ENCODE measurements at places on chromosomes 5 and 9.
A peak's percentile ranks its signal among the peaks of the same experiment; 100 is the strongest.

GRCh38 chr5:110718311-110718710, 8.2 kb downstream of the TMEM232 start:
- no peak for DNase-seq

GRCh38 chr9:17488662-17489061, 90.2 kb upstream of the SH3GL2 start:
- DNase-seq = no peak

GRCh38 chr5:134798468-134798867, 39.9 kb downstream of the DDX46 start:
- DNase-seq = no peak

- DNase-seq = no peak
Measured at GRCh38 chr5:137833463-137833862, 34.2 kb upstream of the MYOT start.

DNA sequence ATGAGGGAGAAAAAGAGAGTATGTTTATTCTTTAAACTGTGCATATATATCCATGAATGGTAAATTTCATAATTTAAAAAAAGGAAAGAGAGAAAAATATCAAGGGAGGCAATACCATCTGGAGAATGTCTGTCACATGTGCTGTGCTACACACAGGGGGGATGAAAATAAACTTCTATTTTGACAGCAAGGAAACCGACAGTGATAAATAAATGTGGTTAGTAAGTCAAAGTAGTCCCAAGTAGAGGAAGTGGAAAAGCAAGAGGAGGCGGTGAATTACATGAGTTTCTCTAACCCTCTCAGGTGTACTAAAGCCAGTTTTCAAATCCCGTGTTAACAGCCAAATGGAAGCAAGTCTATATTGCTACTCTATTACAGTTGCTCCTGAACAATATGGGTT, 83.3 kb downstream of the ICE1 start:
- no peak for DNase-seq

- no peak for DNase-seq
Measured at GRCh38 chr9:134060546-134060945, 7.3 kb downstream of the BRD3 start.

- DNase-seq = no peak
Measured at GRCh38 chr9:114225561-114226212, 70.3 kb downstream of the COL27A1 start.

- no peak for DNase-seq
Measured at GRCh38 chr9:114397219-114397847, 9.6 kb upstream of the AKNA start.

- no peak for DNase-seq
Measured at GRCh38 chr9:89388084-89388867, 70.0 kb downstream of the SECISBP2 start.

DNA sequence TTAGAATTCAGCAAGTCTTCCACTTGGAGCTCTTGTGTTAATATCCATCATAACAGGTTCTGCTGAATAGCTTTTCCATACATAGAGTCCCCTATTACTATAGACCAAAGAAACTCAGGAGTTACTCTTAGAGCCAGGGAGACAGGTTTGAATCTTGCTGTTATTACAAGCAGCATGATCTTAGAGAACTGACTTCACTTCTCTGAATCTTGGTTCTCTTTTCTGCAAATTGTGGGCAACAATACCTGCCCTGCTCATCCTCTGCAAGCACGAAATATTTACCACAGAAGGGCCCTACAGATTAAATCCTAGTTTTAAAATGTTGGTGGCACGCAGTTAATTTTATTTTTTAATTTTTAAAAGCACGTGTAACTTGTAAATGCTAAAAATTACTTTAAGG, 111.7 kb downstream of the TLR4 start:
- DNase-seq = no peak

DNA sequence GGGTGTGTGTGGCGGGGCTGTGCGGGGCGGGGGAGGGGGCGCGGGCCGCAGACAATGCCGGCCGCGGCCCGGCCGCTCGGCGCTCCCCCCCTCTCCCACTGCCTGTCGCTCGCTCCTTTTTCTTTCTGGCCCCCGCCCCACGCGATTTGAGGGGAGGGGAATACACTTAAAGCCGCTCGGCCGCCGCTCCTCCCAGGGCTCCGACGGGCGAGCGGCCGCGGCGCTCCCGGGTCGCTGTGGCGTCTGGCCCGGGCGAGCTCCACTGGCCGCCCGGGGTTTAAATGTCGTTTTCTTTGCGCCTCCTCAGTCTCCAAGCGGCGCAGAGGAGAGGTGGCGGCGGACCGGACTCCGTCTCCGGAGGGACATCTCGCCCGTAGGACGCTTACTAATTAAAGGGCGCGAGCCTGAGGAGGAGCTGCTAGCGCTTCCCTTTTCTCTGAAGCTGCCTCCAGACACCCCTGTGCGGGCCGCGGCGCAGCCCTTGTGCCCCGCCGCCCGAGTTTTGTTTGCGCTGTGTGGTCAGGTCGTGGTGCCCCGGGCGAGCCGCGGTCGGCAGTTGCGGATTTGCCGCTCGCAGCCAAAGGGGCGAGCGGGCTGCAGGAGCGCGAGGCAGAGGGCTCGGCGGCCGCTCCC, 1.4 kb downstream of the ZSWIM6 start:
- no peak for DNase-seq

DNA sequence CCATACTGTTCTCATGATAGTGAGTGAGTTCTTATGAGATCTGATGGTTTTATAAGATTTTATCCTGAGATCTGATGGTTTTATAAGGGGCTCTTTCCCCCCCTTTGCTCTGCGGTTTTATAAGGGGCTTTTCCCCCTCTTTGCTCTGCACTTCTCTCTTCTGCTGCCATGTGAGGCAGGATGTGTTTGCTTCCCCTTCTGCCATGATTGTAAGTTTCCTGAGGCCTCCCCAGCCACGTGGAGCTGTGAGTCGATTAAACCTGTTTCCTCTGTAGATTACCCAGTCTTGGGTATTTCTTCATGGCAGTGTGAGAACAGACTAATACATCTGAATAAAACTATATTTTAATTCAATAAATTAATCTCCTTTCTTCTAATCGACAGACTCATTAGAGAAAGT, 64.9 kb upstream of the ZSWIM6 start:
- DNase-seq = no peak

DNA sequence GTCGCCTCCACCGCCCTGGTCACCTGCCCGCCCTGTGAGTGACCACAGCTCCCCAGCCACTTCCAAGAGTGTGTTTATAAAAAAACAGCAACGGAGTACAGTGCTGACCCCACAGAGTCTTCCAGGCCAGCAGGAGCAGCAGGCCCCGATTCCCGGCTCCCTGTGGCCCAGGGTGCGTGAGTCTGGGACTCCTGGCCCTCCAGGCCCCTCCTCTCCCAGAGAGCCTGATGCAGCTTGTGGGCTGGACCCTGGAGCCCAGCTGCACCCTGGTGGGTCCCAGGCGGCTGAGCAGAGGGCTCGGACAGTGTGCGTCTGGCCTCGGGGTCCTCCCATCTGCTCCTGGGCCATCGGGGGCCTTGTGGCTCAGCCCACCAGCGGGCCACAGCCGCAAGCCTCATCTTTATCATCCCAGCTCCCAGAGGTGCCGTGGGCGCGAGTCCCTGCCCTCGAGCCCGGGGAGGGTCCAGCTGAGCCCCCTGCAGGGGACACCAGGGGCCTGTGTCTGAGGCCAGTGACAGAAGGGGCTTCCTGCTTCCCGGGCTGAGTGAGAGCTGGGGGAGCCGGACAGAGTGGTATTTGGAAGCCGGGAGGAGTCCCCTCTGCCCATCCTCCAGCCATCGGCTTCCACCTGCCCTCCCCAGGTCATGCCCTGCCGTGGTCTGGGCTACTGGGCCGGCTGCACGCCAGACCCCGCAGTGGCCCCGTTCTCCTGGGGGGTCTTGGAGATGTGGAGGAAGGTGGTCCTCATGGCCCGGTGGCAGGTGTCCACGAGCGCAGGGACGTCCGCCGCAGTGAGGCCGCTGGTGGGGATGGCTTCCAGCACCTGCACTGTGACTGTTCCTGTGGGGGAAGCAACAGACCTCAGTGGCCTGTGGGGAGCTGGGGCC, 10.6 kb downstream of the EGFL7 start:
- DNase-seq = no peak

GRCh38 chr5:142073362-142073988, 35.1 kb upstream of the NDFIP1 start:
- DNase-seq = no peak

DNA sequence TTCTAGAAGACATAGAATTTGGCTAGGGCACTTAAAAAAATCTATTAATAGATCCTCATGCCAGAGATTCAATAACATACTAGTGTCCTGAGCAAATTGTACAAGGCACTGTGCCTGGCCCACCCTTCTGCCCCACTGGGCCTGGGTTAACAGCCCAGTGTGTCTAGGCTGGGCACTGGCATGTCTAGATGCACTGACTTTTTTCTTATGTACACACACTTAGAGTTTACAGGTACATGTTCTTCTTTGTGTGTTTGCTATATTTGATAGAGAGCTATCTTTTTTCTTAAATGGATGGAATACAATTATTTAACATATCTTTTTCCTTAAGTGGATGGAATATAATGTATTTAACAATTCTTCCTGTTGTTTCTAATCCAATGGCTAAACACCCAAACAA, 241.5 kb downstream of the AUH start:
- DNase-seq = no peak

DNA sequence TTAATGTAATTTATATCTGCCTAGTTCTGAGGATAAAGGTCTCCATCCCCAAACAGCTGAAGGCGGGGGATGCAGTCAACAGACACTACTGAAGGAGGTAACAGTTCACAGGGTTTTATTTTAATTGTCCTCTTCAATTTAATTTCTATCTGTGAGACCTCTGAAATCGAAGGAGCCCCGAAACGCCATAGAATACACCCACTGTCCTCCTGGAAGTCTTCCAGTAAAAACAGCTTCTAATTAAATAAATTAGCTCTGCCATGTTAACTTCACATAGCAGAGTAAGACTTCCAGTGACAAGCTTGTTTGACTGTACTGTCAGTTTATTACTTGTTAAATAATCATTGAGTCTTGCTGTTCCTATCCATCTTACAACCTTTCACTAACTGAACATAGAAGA, 193.5 kb downstream of the SEC61B start:
- no peak for DNase-seq

- no peak for DNase-seq
Measured at GRCh38 chr5:91464886-91465646, 81.9 kb upstream of the ARRDC3 start.

DNA sequence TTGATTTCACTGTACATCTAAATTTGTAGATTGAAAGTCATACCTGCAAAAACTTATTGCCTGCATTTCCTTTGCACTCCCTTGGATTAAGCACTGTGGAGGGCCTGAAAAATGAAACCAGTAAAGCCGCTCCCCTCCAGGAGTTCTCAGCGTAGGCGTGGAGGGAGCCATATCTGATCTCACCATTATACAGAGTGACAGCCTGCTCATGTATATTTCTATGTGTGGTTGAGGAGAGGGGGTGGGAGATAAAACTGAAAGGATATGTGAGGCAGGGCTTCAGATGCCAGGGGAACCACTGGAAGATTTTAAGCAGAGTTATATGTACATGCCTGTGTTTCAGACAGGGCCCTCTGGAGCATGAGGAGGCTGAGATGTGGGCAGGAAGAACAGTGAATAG, 303.0 kb downstream of the MSX2 start:
- no peak for DNase-seq

DNA sequence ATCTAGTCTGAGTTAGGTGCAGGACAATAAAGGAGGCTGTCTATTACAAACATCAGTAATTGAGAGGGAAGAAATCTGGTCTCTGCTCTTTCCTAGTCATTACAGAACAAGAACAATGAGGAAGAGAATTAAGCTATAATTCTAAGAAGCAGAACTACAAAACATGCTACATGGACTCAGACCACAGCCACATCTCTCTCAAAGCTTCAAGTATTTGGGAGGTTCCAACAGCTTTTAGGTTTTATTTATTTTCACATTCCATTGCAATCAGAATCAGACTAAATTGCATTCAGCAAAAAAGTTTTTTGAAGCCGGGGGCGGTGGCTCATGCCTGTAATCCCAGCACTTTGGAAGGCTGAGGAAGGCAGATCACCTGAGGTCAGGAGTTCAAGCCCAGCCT, 1.1 kb upstream of the GRPEL2 start:
- DNase-seq = no peak

DNA sequence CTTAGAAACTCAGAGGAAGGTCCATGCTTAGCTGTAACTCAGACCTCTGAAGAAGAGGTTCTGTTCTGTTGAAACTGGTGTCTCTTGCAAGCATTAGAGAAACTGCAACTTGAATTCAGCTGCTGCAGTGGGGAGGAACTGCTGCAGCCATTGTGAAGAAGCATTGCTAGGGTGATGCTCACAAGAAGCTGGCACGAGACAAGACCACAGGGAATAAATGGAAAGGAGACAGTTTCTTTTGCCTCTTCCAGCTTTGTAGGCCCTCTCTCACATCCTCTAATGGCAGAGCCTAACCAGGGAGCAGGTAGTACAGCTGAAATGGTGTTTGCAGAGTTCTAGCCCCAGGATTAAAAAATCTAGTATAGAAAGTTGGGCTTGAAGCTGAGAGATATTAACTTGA, 148.0 kb upstream of the DMAC1 start:
- DNase-seq = no peak

DNA sequence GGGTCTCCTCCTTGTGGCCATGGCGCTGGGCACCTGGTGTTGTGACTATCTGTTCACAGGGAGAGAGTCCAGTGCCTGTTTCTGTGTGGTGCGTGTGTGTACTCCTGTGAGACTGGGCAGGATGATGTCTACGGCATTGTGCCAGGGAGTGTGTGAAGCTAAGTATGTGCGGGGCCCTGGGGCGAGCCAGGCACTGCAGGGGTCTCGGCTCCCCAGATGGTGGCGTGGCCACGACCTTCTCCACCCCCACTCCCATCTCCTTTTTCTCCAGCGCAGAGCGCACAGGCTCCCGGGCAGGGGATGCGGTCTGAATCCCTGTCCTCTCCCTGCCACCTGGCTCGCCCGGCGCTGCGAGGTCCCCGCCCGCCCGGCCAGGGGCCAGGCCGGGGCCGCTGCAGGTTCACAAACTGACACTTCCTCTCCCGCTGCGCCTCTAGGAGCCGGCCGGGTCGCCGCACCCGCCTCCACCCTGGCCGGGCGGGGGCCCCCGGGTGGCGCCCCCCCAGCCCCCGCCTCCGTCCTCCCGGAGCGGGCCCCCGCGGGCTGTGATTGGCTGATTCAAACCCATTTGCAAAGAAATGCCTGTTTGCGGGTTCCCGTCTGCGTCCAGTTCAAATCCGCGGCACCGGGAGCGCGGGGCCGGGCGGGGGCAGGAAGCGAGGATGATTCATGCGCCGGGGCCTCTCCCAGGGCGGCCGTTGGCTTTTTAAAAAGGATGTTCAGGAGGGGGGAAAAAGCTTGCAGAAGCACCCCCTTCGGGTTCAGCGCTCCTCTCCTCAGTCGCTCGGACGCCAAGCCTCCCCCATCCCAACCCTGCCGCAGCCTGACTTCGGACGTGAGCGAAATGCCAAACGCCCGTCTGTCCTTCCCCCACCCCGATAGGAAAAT, 790 bp downstream of the PHF19 start:
- DNase-seq = peak; percentile 65

- DNase-seq = no peak
Measured at GRCh38 chr9:131068076-131068816, 28.1 kb upstream of the AIF1L start.

DNA sequence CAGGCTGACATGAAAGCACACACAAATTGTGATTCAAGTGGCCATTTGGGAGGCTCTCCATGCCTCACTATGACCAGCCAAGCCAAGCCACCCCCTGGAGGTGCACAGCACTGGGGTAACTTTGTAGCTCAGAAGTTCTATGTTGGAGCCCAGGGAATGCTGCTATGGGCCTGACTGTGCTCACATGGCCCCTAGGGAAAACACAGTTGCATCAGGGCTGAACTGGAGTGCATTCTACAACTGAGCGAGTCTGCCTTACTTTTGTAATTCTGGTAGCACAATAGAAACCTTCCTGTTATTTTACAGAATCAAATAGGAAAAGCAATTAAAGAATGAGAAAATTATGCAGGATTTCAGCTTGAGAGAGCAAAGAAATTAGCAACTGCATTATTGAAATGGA, 455.5 kb upstream of the TRPC7 start:
- DNase-seq = no peak

Measured in stimulated activated CD8-positive, alpha-beta memory T cell treated with anti-CD3 and anti-CD28 coated beads, Interleukin-4, amount 100 ng/mL, for 4 hours (primary cell).